ENCODE measurements at places on chromosomes 12 and 14.

DNA sequence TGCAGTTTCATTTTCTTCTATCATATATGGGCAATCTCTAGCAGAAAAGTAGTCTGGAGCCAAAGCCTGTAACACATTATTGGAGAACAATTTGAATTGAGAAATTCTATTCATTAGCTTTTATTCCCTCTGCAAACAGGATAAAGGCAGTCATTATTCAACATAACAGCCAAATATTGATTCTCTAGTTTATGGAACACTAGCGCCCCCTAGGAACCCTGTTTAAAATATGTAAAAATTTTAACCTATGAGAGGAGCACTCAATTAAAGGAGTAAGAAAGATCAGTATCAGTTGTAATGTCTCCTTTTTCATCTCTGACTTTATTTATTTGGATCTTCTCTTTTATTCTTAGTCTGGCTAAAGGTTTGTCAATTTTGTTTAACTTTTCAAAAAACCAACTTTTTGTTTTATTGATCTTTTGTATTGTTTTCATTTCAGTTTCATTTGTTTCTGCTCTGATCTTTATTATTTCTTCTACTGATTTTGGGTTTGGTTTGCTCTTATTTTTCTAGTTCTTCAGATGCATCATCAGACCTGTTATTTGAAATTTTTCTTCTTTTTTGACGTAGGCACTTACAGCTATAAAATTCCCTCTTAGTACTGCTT lies 4.8 kb upstream of the LMNTD1 start:
- DNase-seq: peak; percentile 2

- DNase-seq: no peak
Observed at GRCh38 chr14:74401504-74402241, 24.3 kb downstream of the SYNDIG1L start.

DNA sequence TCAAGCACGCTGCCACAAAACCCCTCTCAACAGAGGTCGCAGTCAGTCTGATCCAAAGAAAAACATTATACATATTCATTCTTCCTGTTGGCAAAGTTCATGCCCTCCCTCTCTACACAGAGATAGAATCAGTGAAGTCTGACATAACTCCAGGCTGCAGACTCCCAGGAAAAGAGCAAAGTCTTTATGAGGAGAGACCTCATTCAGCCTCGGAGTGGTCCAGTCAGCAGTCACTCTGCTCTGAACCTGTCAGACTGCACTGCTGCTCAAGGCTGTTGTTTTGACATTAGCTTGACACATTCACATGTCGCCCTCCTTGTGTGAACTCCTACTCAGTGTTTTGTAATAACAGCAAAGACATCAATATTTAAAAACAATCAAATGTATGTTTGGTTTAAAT lies 241.2 kb upstream of the G2E3 start:
- DNase-seq: no peak

DNA sequence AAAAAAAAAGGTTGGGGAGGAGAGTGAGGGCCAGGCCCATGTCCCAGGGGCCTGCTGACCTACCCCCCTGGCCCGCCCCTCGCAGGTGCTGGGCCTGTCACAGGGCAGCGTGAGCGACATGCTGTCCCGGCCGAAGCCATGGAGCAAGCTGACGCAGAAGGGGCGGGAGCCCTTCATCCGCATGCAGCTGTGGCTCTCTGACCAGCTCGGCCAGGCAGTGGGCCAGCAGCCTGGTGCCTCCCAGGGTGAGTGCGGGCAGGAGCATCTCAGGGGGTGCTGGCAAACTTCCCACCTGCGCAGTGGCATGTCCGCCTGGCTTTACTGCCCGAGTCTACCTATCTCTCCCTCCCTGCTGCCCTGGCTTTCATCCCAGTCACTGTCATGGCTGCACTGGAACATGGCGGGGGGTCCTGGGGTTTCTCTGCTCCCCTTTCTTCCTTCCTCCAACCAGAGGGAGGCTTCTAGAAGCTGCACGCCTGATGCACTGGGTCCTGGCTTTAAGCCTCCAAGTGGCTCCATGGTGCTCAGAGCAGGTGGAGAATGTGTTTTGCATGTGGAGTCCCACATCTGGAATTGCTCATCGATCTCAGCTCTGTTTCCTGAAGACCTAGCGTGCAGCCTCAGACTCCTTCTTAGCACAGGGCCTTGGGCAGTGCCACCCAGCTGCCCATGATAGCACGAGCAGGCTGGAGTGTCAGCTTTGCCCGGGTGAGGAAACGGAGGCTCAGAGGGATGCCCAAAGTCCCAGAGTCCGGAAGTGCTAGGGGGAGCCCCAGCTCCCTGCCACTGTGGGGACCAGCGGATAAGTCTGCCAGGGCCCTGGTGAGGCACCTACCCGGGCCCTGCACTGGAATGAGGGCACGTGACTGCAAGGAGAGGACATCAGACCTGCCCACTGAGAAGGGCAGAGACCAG lies 46.3 kb downstream of the PHETA1 start:
- no peak for DNase-seq
